ENCODE measurements at places on chromosomes 7 and 10. TPM values are rescaled to one million over a fixed set of nuclear protein-coding genes. Genes with fewer than 3 reads are reported as not detected.

The NCAPG2 gene
- 8.8 TPM for total RNA-seq

The TMEM236 gene
- total RNA-seq = 0.16 TPM

The SPDYE2 gene
- total RNA-seq = not detected

The ACTL6B gene
- total RNA-seq = not detected
